ENCODE measurements at places on chromosomes 1 and 21.

- DNase-seq, result peak; percentile 48
Observed at GRCh38 chr1:235632506-235633401, 16.8 kb downstream of the GNG4 start.

DNA sequence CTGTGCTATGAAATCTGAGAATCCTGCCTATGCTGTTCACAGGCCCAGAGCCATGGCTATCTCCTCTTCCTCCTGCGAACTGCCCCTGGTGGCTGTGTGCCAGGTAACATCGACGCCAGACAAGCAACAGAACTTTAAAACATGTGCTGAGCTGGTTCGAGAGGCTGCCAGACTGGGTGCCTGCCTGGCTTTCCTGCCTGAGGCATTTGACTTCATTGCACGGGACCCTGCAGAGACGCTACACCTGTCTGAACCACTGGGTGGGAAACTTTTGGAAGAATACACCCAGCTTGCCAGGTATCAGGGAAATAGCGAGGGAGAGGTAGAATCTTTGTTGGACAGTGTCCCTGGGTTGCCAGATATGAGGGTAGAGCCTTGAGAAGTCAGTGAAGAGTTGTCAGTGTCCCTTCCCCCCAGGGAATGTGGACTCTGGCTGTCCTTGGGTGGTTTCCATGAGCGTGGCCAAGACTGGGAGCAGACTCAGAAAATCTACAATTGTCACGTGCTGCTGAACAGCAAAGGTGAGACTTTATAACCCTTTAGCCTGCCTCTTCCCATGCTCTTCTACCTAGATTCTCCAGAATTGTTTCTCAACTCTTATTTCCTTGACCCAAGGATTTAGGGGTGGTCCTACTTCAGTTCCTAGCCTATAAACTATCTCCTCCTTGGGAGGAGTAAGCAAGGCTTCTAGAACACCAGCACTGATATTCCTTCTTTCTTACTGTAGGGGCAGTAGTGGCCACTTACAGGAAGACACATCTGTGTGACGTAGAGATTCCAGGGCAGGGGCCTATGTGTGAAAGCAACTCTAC lies 1.4 kb downstream of the NIT1 start:
- peak; percentile 56 for DNase-seq

- no peak for DNase-seq
Observed at GRCh38 chr1:44103270-44104131, 15.1 kb upstream of the KLF17 start.

DNA sequence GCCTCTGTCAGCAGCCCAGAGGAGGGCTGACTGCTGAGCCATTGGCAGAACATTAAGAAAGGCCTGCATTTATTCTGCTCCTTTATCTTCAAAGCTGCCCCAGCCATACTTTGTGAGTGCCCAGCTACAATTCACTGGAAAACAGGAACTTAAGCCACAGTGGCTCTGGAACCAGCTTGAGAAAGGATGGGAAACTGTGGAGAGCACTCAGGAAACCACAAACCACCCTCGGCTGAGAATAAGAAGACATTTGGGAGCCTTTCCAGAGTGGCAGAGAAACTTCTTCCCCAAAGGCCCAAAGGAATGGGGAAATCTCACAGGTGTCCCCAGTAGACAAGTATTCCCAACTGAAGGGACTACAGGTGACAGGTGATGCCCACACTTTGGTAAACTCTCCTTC lies 1.8 kb downstream of the LAMB3 start:
- DNase-seq, result no peak

DNA sequence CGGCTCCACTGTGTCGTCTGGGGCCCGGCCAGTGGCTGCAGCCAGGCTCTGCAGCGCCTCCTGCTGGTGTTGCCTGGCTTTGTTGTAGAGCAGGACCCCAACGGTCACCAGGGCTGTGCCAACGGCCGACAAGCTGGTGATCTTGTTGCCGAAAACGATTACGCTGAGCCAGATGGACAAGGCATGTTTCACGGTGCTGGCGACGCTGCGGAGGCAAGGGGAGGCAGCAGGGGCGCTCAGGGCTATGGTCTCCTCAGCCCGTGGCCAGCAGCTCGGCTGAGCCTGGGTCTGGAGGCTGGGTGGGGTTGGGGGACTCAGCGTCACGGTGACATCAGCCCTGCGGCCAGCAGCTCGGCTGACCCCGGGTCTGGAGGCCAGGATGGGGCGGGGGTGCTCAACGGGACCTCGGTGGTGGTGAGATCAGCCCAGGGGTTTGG lies 7.0 kb upstream of the CDK11B start:
- peak; percentile 12 for DNase-seq

- no peak for DNase-seq
Observed at GRCh38 chr1:168089326-168089978, 47.3 kb downstream of the GPR161 start.

GRCh38 chr1:112862753-112863426 lies 93.1 kb downstream of the SLC16A1 start:
- DNase-seq, result no peak

GRCh38 chr1:54298284-54299033 lies 98.5 kb downstream of the MRPL37 start:
- DNase-seq, result no peak

- no peak for DNase-seq
Observed at GRCh38 chr1:173476197-173476664, 904 bp upstream of the PRDX6 start.

GRCh38 chr1:22418933-22419382 lies 32.7 kb upstream of the ZBTB40 start:
- no peak for DNase-seq

- no peak for DNase-seq
Observed at GRCh38 chr1:78743626-78744025, 94.0 kb downstream of the IFI44 start.

GRCh38 chr1:240338837-240339236 lies 247.2 kb downstream of the FMN2 start:
- no peak for DNase-seq

- DNase-seq, result no peak
Observed at GRCh38 chr21:21025742-21026141, 27.5 kb downstream of the NCAM2 start.

GRCh38 chr1:11100149-11100493 lies 452 bp upstream of the EXOSC10 start:
- no peak for DNase-seq

DNA sequence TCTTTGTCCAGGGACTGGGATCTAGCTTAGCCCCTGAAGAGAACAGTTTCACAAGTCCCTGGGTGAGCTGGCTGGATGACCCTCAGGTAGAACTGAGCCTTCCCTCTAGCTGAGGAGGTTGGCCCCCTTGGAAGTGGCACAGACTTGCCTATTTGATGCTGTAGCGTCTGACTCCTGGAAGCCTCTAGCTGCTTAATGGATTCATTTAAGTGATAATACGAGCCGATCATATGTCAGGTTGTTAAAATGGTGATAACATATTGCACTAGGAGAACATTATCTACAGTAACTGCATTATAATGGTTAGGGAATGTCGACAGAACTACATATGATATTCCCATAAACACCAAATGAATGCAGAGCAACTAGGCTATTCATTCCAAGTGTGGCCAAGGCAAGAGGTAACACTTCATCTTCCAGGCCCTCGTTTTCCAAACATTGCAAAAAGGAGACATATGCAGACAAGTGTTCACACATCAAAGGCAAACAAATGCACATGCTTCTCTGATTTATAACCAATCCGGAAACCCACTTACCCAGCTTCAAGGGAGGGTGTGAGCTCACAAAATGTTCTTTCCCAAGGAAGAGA lies 340.1 kb upstream of the PLXNA2 start:
- DNase-seq, result no peak

GRCh38 chr1:227120826-227121225 lies 180.7 kb downstream of the COQ8A start:
- DNase-seq, result no peak

DNA sequence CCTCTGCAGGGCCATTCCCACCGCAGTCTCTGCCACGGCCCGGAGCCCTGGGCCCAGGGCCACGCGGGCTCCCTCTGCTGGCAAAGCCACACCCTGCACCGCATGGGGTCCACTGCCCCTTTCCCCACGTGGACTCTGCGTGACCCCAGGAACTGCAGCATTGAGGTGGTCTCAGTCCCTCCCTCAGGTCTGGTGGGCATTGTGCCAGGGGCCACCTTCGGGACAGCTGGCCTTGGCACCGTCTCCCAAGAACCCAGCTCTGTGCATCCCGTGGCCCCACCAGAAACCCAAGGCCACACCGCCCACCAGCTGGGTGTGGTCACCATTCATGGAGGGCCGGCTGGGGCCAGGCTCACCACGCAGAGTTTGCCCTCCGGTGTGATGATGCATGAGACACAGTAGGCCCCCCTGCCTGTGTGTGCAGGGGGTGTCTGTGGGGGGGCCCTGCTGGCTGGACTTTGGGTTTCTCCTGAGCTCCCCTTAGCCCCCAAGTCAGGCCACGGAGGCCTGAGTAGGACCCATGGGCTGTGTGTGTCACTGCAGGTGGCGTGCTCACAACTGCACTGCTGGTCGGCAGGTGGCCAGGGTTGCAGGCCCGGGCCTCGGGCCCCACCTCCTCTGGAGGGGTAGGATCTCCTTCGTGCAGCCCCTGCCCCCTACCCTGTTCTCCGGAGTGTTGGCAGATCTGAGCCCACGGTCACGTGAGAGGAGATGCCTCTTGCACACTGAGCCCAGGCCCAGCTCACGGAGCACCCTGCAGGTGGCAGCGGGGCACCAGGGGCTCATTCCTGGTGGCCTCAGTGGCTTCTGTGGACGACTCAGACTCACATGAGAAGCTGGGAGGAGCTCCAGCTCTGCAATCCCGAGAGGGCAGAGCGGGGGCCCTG lies 5.8 kb downstream of the VWA1 start:
- peak; percentile 77 for DNase-seq

DNA sequence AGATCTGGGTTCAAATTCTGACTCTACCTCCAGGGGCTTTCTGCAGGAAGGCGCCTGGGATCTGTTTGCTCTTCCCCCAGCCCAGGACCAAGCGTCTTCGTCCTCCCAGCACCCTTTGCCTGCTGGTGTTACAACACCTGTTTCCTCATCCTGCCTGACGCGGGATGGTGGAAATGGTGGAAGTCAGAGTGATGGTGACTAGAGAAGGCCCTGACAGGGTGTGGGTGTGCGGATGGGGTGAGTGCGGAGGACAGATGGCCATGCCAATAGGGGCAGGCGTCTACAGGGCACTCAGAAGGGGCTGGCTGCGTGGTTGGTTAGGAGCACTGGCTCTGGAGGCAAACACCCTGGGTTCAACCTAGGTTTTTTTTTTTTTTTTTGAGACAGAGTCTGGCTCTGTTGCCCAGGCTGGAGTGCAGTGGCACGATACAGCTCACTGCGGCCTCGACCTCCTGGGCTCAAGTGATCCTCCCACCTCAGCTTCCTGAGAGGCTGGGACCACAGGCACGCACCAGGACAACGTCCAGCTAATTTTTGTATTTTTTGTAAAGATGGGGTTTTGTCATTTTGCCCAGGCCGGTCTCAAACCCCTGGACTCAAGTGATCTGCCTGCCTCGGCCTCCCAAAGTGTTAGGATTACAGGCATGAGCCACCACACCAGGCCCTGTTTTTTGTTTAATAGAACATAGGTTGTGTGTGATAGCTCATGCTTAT lies 1.5 kb downstream of the THEMIS2 start:
- no peak for DNase-seq

DNA sequence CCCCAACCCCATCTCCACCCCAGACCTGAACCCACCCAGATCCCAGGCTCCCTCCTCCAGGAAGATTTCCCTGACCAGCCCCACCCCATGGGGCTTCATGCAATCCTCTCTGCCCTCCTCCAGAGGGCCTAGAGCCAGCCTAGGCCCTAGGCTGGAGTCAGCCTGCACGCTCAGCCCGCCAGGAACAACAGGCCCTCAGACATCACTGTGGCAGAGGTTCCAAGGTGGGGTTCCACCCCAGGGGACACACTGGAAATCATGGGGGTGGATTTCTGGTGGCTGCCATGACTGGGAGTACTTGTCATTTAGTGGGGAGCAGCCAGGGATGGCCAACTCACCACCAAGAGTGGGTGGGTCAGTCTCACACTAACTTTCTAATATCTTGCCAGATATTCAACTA lies 122.0 kb downstream of the GLIS1 start:
- no peak for DNase-seq

DNA sequence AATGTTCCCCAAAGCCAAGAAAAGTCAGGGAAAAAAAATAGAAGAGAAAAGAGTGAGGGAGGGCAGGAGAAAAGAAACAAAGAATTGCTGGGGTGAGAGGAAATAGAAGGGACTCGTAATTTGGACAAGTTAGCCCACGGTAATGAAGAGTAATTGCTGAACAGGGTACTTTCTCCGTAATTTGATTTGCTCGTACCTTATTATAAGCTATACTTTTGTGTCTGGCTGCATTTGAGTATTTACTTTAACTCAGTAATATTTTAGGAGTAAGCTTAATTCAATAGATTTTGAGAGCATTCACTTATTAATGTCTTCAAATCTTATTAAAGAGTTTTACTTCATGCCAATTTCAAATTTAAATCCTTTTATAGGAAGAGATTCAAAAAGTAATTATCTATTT lies 527.5 kb downstream of the COL11A1 start:
- DNase-seq, result no peak

DNA sequence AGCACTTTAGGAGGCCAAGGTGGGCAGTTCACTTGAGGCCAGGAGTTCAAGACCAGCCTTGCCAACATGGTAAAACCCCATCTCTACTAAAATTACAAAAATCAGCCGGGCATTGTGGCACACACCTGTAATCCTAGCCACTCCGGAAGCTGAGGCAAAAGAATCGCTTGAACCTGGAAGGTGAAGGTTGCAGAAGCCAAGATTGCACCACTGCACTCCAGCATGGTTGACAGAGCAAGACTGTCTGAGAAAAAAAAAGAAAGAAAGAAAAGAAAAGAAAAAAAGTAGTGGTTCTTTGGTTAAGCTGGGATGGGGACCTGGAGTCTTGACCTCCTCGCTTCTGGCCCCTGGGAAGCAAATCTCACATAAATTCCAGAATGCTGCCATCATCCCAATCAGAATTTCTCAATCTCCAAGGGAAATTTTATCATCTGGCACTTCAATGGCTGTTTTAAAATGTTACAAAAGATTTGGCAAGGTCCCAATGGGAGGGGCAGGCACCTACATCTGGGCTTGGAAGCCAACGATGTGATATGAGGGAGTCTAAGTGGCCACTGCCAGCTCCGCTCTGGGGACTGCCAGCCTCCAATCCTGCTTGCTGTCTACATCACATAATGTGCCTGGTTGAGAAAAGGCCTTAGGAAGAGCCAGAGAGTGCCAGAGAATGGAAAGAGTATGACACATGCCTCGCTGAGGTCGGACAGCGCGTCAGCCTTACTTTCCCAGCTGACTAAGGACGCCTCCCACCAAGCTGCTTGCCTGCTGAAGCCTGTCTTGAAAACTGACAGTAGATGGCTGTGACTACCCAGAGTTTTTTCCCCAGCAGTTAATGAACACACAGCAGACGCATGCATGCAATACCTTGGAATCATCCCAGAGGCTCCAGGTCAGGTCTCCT lies 42.1 kb upstream of the SRP9 start:
- DNase-seq, result peak; percentile 87

GRCh38 chr1:53384796-53385195 lies 56.9 kb upstream of the LRP8 start:
- DNase-seq, result no peak

- peak; percentile 4 for DNase-seq
Observed at GRCh38 chr1:62530516-62531154, 66.7 kb upstream of the ANGPTL3 start.

- DNase-seq, result no peak
Observed at GRCh38 chr21:39099859-39100258, 83.4 kb downstream of the PSMG1 start.

- no peak for DNase-seq
Observed at GRCh38 chr1:239778208-239778813, 313.4 kb upstream of the FMN2 start.

GRCh38 chr1:56948403-56949023 lies 17.3 kb downstream of the C8B start:
- DNase-seq, result no peak
